Non-pigmented ciliary epithelial cell (primary cell): ENCODE measurements at places on chromosomes 1 and 21.

GRCh38 chr1:31772669-31773248 is 8.6 kb upstream of the ADGRB2 start:
- DNase-seq = no peak

DNA sequence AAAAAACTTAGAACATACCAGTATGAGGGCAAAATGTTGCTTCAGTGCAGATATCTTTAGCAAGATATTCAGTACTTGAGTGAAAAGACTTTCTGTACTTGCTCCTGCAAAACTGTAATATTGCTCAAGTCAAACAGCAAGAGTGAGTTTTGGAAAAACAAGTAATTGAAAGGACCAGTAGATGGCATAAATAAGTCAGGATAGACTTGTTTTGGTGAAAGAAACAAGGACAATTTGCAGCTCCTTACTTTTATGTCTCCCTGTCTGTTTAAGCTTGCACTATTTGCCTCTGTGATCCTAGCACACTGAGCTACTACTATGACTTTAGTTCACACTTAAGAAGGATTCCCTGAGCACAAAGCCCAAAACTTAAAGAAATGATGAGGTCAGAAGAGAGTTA is 39.1 kb downstream of the IFI44 start:
- peak; percentile 28 for DNase-seq

DNA sequence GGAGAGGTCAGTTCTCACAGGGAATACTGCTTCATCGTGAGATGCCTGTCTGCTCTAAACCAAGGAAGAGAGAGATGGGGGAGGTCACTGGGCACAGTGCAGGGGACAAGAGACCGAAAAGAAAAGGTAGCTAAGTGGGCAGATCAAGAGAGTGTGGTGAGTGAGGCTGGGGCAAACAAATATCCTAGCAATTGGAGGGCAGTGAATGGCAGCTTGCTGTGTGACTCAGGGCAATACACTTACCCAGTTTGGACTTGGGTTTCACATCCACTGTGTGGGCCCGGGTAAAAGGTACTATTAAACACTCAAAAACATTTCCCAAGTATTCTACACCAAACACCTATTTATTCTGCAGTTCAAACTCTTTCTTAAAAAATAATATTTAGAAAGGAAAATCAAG is 10.2 kb downstream of the PLXNA2 start:
- no peak for DNase-seq

DNA sequence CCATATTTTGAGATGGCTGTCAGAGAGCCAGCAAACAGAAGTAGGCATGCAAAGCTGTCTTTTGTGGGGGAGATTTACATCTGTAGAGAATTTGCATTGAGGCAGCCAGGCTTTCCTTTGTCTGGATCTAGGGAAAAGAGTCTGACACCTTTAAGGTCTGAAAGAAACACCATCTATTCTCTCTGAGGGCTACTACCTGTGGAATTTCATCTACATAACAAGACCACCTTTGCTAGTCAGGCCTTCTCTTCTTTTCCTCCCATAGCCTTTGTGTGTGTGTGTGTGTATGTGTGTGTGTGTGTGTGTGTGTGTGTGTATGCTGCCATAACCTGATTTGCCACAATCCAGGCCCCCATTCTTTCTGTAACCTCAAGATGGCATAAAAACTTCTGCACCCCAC is 28.4 kb upstream of the DMRTB1 start:
- no peak for DNase-seq

GRCh38 chr1:42904434-42904833 is 54.2 kb downstream of the SLC2A1 start:
- no peak for DNase-seq

DNA sequence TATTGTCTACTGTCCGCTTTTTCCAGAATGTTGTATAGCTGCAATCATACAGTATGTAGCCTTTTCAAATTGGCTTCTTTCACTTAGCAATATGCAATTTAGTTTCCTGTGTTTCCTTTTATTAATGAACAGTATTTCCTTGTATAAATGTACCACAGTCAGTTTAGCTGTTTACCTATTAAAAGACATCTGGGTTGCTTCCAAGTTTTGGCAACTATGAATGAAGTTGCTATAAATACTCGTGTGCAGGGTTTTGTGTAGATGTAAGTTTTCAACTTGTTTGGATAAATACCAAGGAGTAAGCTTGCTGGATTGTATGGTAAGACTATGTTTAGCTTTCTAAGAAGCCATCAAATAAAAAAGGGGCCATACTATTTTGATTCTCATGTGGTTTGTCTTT is 24.4 kb upstream of the KCNJ6 start:
- no peak for DNase-seq

- DNase-seq = peak; percentile 35
Observed at GRCh38 chr21:39385299-39386145, 36.6 kb upstream of the HMGN1 start.

GRCh38 chr1:224168859-224169380 is 14.1 kb upstream of the DEGS1 start:
- DNase-seq = peak; percentile 66

DNA sequence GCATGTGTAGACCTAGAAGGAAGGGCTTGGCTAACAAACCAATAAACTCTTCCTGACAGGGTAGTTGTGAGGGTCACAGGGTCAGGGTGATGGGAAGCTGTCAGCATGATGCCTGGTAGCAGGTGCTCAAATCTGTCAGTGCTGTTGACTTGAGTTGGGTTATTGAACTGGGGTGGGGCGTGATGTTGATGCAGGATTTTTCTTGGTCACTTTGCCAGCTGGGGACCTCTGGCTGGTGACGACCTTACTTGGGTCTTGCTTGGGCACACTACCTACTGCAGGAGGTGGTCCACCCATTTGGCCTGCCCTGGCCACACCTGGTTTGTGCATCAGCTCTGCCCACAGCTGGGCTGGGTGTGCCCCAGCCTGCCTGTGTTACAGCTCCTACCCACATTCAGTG is 624.4 kb downstream of the PTPRU start:
- no peak for DNase-seq

- DNase-seq = no peak
Observed at GRCh38 chr1:103788377-103788776, 38.7 kb downstream of the AMY1C start.

DNA sequence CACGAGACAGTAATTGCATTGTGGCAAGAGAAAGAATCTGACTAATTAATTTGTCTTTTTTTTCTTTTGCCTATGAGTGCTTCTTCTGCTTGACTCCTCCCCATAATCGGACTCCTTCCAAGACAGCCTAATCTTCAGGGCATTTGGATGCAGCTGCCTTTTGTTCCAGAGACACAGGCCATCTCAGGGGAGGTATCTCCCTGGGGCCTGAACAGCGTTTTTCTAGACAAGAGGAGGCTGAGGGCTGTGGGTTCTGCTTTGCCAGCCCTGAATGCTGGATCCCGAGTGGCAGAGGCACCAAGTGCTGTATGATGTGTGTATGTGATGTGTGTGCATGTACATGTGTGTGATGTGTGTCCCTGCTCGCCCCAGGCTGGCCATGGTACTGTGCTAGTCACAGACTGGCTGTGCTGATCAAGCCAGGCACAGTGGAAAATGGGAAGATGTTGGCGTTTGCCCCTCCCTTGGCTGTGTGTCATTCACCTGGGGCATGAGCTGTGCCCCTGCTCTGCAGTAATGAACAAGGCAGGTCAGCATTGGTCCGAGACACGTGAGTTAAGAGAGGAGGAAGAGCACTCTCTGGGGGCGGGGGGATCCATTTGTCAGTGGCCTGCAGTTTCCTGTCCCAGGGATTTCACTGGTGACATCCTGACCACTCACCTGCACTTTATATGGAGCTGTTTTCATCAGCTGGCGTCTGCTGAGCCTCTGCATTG is 77.2 kb downstream of the ADARB1 start:
- no peak for DNase-seq
